ENCODE measurements at places on chromosomes 12 and 14.

DNA sequence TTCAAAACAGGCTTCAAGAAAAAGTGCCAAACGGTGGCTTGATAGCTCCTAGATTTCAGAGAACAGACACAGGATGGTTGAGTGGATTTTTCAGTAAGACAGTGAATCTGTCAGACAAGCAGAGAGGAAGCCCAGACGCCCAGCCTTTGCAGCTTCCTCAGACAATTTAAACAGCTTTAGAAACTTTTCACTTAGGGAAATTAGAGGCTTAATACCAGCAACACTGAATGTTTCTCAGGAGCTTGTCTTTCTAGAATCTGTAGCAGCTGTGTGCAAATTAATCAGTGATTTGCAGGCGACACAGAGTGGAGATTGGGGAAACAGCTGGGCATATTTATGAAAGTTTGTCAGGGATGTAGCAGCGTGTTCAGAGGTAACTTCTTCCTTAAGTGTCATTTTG is 362.1 kb downstream of the GALC start:
- DNase-seq: peak; percentile 57

- no peak for DNase-seq
Measured at GRCh38 chr12:92206011-92206410, 60.4 kb upstream of the BTG1 start.

DNA sequence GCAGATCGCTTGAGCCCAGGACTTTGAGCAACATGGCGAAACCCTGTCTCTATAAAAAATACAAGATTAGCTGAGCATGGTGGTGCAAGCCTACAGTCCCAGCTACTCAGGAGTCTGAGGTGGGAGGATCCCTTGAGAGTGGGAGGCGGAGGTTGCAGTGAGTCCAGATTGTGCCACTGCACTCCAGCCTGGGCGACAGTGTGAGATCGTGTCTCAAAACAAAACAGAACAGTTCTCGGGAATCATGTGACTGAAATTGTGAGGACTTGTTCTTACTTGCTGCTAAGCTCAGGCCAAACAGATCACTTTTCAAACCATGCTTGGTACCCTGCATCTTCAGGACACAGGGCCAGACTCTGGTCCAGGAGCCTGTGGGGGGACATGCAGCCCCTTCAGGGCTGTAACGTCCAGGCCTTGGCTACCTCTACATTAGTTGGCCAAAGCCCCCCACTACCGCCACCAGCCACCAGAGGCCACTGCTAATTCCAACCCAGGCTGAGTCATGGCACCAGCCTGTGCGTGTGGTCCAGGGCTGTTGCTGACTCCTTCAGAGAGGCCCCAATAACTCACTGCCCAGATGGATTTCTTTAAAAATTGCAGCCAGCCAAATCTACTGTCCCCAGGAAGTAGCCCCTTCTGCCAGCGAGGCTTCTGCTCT is 33.4 kb upstream of the SYNDIG1L start:
- peak; percentile 85 for DNase-seq

DNA sequence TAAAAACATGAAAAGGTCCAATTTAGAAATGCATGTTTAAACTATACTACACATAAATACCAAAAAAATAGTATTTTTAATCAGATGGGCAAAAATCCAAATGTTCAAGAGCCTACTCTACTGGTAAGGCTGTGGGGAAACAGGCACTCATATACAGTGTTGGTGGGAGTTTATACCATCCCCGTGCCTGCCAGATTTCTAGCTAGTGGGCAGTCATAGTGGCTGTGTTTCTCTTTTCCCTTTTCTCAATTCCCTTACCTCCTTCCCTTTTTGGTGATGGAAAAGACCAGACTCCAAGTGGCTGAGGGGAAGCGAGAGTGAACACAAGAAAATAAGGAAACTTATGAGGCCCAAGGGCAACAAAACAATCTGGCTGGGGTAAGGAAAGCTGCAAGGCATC is 14.7 kb downstream of the ZNF641 start:
- DNase-seq: no peak

- no peak for DNase-seq
Measured at GRCh38 chr12:11834104-11834812, 184.8 kb downstream of the ETV6 start.

- DNase-seq: no peak
Measured at GRCh38 chr14:100062590-100062989, 2.6 kb upstream of the EVL start.

- no peak for DNase-seq
Measured at GRCh38 chr14:69753860-69754259, 13.1 kb upstream of the SRSF5 start.

DNA sequence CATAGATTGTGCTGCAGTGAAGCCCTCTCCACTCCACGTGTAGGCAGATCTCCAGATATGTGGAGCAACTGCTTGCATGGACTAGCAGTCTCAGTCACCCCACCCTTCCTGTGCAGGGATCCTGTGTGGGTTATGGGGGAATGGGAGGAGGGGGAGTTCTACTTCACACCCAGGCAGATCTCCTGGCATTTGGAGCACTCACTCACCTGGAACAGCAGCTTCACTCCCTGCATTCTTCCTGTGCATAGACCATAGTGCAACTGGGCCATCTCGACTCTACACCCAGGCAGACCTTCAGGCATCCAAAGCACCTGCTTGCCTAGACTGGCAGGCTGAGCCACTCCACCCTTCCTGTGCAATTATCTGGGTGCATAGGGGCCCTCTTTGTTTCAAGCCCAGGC is 96.0 kb upstream of the PCED1B start:
- no peak for DNase-seq

DNA sequence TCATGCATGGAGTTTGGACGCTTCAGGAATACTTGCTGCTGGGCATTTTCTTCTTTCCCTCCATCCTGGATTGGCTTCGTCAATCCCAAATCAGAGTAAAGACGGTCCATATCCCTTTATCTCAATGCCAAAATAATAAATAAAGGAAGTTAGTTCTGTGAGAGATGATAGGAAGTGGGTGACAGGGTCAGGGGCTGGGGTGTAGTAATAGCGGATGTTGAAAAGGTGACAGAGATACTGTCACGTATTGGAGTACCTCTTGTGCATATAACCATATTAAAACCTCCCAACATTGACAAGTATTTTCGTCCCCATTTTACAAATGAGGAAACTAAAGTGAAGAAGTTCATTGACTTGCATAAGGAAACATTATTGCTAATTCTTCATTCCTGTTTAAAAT is 12.4 kb downstream of the MAGOHB start:
- DNase-seq: no peak

DNA sequence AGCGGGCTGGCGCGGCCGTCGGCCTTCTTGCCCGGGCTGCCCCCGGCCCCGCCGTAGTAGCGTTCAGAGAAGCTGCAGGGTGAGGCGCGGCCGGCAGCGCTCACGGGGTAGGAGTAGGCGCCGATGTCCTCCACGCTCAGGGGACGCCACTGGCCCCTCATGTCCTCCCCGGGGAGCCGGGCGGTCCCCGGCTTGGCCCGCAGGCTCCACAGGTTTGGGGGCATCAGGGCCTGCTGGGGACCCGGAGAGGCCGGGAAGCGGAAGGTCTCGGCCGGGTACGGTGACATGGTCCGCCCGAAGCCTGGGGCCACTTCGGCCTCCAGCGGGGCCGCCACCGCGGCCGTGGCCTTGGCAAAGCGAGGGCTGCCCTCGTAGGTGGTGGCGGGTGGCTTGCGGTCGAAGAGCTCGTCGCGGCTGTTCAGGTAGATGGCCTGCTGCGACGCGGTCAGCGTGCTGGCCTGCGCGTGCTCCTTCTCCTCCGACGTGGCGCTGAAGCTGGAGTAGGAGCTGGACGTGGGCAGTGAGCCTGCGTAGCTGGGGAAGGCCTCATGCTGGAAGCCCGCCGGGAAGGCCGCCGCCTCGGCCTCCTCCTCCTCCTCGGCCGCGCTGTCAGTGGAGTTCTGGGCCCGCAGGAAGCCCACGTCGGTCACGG is 48.7 kb downstream of the BEGAIN start:
- no peak for DNase-seq

DNA sequence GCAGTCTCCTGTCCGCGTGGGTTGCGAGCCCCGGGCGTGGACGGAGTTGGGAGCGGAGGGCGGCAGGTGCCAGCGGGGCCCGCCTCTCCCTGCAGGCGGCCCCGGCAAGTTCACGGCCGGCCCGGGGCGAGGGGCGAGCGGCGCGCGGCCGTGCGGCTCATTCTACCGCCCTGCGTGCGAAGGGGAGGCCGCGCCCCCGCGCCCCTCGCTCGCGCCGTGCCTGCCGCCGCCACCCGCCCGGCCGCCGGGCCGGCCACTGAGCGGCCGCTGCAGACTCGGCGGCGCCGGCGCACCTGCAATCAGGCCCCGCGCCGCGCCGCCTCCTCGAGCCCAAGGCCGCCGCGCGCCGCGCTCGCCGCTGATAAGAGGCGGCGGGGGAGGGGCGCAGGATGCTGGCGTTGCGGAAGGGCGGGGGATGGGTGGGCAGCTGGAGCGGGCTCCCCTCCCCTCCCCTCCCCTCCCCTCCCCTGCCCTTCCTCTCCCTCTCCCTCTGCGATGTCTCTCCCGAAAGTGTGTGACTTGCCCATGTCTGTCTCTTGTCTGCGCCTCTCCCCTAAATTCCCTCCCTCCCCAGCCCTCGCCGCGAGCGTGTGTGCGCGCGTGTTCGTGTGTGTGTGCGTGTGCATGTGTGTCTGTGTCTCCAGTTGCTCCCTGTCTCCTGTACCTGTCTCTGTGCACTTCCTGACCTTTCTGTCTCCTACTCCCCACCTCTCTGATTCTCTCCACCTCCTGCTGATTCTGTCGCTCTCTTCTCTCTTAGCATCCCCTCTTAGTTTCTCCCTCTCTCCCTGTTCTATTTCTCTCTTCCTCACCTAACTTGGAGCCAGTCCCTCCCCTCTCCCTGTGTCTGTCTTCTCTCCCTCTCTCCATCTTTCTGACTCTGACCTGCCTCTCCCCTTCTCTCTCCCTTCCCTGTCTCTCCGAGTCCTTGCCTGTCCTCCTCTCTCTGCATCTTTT is 768.1 kb upstream of the TBX3 start:
- peak; percentile 53 for DNase-seq

- peak; percentile 27 for DNase-seq
Measured at GRCh38 chr12:90163975-90164374, 455.3 kb upstream of the ATP2B1 start.

GRCh38 chr14:46661728-46662127 is 10.1 kb upstream of the RPL10L start:
- DNase-seq: no peak

- DNase-seq: no peak
Measured at GRCh38 chr12:106309671-106310505, 7.4 kb downstream of the TCP11L2 start.

DNA sequence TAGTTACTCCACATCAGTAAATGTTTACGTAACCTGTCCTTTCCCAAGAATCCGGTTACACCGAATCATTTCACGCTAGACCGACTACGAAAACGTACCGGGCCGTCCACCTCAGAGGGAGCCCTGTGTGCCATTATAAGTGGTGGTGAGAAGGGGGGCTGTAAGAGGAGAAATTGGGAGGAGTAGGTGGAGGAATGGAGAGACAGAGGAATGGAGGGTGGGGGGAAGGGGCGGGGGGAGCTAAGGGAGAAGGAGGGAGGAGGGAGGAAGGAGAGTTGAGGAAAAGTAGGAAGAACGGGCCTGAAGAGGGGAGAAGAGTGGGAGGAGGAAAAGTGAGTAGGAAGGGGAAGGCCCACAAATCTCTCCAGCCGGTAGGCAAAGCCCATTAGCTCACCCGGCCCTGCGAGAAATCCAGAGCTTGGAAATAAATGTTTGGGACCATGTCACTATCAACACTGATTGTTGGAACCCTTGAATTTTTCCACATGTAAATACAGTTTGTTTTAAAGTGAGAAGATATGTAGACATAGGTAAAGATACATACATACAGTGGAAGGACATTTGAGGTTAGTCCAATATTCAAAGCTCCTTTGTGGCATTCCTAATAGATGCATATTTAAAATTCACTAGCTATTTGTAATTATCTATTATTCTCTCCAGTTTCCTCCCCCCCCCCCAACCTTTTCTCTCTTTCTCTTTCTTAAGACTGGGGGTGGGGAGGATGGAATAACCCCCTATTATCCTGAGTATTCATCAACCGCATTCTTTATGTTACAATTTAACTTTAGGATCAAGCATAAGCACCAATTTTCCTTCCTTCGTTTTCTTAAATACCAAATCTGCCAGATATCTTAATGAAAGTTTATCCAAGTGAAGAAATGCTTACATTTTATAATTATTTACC is 2.1 kb upstream of the FOXG1 start:
- DNase-seq: no peak

GRCh38 chr14:24574206-24574774 is 1.8 kb downstream of the CTSG start:
- no peak for DNase-seq

- DNase-seq: no peak
Measured at GRCh38 chr12:6302621-6303020, 7.9 kb upstream of the PLEKHG6 start.

GRCh38 chr12:26661399-26661798 is 171.6 kb downstream of the ITPR2 start:
- DNase-seq: no peak

- DNase-seq: no peak
Measured at GRCh38 chr14:69876848-69877306, 2.3 kb upstream of the SMOC1 start.

DNA sequence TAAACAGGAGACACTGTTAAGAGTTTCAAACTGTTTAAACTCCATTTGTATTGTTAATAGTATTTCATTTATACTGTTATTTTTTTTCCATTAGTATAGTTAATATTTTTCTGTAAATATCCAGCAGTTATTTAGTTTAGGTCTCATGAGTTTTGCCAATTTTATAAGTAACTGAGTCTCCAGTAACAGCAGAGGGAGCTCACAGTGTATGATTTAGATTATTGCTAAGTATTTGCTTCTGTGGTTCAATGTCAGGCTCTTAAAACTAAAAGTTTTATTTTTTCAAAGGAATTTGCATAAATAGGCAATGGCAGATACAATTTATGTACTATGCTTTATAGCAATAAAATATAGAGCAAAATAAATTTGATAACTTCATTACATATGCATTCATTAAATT is 209.7 kb downstream of the ATXN7L3B start:
- no peak for DNase-seq

- DNase-seq: no peak
Measured at GRCh38 chr12:93939641-93940325, 208.6 kb upstream of the PLXNC1 start.

DNA sequence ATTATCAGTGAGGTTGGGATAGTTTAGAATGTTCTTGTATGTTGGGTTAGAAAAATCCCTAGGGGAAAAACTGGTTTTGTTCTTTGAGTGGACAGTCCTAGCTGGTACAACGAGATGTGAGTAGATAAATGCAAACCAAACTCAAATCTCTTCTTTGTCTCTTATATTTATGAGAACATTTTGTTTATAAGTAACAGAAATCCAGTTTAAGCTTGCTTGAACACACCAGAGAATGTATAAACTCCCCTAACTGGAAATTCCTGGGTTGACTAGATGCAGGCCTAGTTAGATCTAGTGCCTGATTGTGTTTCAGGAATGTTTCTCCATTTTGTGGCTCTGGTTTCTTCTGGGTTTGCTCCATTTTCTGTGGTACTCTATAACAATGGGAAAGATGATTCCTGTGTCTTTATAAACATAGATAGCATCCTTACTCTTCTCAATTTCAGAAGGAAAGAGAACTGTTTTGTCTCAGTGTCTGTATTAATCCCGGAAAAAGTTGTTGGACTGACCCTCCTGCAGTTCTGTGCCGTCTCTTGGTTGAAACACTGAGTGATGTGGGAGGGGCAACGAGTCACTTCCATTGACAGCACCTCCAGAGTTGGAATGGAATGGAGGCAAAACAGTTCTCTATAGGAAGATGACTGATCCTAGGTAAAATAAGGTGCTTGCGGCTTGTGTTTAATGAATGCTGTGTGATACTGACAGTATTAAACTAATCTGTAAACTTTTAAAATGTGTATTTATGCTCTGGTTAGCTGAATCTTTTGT is 244.8 kb downstream of the TMTC2 start:
- DNase-seq: no peak

Data from WERI-Rb-1 (cell line).